Inflammatory macrophage treated with lipopolysaccharide for 4 hours (primary cell): ENCODE measurements at places on chromosomes 2 and 18.

GRCh38 chr2:64987001-64987955 is 1.9 kb upstream of the SLC1A4 start:
- no peak for DNase-seq

- no peak for DNase-seq
Observed at GRCh38 chr2:121588357-121588756, 57.7 kb downstream of the RNU4ATAC start.

DNA sequence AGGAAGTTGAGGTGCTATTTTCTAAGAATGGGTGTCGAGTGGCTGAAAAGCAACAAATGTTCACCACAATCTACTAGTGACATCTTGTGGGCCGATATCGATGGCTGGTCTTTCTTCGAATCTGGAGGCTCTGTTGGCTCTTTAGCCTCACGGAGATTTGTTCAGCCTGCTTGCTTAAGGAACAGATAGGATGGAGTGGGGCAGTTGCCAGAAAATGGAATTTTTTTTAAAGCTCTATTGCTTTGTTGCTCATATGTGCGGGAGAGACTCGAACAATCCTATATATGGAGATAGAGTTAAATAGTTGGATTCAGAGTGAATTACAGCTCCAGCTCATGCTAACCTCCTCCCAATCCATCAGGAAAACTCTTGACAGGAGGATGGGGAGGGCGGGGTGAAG is 70.9 kb upstream of the LYPD6B start:
- DNase-seq = no peak

GRCh38 chr2:45332567-45332966 is 278.5 kb downstream of the SRBD1 start:
- no peak for DNase-seq

DNA sequence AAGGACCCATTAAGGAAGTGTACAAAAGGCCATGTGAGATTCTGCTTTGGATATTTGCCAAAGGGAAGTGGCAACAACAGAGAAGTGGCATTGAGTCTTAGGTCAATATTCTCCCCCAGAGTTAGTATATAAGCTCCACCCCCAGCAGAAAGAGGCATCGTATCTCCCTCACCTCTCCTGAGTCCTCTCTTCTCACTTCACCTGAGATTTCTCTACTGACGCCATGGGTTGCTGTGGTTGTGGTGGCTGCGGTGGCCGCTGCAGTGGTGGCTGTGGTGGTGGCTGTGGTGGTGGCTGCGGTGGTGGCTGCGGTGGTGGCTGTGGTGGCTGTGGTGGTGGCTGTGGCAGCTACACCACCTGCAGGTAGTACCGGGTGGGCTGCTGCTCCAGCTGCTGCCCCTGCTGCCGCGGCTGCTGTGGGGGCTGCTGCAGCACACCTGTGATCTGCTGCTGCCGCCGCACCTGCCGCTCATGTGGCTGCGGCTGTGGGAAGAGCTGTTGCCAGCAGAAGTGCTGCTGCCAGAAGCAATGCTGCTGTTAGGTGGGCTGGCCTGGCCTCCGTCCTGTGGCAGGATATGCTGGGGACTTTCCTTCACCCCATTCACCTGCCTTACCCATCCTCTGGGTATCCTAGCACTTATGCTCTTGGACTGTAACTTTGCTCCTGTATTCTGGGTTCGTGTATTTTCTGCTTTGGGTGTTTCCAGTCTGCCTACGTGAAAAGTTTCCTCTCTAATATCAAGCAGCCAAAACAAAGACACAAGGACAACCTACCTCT is 5.9 kb downstream of the SCYGR3 start:
- DNase-seq = peak; percentile 90

DNA sequence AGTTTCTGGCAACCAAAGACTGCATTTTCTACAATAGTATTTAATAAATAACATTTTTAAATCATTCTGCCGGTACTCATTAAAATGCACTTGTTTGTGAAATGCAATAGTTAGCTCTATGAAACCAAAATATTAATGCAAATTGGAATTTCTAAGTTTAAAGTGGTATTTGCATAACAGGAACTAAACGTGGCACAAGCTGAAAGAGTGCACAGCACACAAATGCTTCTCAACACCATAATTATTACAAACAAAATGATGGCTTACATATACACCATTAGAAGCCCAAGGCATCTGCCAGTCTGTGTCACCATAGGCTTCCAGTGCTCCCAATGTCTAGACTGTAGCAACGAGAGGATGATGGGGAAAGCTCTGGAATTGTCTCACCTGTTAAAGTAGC is 280.5 kb downstream of the TCF4 start:
- DNase-seq = no peak

- DNase-seq = no peak
Observed at GRCh38 chr2:157257312-157258252, at the start of gene GALNT5. Gene GALNT5 (plus strand): TSS chr2:157257705. CDS start chr2:157258083, 378 bp downstream.

- no peak for DNase-seq
Observed at GRCh38 chr2:56534321-56534720, 350.5 kb downstream of the CCDC85A start.

GRCh38 chr18:27996801-27997272 is 180.1 kb downstream of the CDH2 start:
- DNase-seq = no peak

DNA sequence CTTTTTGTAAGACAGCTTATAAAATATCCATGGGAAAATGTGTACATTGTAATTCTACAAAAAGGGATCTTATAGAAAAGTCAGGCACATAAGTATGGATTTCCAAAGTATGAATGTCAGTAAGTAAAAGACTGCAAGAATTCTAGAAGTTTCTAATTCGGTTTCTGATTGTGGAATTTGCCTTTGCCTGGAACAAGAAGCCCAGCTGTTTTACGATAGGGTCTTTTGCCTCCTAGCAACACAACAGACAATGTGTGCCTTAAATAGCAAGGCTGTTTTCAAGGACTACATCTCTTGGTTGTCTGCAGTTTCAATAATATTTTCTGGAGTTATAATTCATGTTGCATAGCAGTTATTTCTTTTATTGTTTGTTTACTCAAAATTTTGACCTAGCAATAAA is 312.9 kb downstream of the MTX2 start:
- DNase-seq = no peak

DNA sequence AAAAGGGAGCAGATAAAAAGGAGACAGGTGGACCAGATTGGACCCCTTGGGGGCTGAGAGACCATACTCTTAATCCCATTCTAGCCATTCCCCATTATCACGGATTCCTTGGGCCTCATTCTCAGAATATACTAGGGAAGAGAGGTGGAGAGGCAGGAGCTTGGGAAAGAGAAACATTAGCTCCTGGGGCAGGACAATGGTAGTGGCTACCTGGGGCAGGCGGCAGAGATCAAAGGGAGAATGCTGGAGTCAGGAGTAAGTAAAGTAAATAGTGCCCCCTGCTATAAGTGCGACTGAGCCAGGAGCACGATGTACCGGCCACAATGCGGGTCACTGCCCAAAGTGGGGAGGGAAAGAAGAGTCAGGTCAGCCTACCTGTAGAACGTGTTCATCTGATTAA is 20.4 kb upstream of the IHH start:
- DNase-seq = no peak

- no peak for DNase-seq
Observed at GRCh38 chr18:46334868-46335281, 230.7 kb downstream of the HAUS1 start.

- DNase-seq = no peak
Observed at GRCh38 chr18:7568426-7568825, 1.3 kb downstream of the PTPRM start.

DNA sequence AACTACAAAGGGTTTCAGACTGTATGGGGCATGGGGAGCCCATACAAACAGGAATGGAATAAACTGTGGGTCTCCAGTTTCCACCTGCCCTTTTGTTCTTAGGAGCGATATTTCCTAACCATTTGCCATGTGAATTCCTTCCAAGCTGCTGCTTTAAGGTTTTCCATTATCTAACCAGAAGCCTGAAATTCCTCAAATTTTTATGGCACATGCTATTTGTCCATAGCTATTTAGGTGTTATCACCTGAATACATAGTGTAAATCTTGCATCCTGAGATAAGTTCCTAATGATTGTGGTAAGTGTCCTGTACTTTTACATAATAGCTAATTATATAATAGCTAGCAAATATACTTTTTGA is 17.4 kb upstream of the PAIP2B start:
- no peak for DNase-seq

- DNase-seq = peak; percentile 51
Observed at GRCh38 chr2:96197546-96198255, 10.9 kb downstream of the STARD7 start.

- no peak for DNase-seq
Observed at GRCh38 chr2:47503481-47504070, 100.6 kb downstream of the MSH2 start.

DNA sequence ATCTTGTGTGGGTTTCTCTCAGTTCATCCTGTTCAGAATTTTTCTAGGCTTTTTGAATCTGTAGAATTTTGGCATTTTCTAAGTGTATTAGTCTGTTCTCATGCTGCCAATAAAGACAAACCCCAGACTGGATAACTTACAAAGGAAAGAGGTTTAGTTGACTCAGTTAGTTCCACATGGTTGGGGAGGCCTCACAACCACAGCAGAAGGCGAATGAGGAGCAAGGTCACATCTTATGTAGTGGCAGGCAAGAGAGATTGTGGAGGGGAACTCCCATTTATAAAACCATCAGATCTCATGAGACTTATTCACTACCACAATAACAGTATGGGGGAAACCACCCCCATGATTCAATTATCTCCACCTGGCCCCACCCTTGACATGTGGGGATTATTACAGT is 199.2 kb downstream of the ST6GAL2 start:
- DNase-seq = no peak

GRCh38 chr2:169203952-169204351 is 134.6 kb downstream of the DHRS9 start:
- DNase-seq = no peak

DNA sequence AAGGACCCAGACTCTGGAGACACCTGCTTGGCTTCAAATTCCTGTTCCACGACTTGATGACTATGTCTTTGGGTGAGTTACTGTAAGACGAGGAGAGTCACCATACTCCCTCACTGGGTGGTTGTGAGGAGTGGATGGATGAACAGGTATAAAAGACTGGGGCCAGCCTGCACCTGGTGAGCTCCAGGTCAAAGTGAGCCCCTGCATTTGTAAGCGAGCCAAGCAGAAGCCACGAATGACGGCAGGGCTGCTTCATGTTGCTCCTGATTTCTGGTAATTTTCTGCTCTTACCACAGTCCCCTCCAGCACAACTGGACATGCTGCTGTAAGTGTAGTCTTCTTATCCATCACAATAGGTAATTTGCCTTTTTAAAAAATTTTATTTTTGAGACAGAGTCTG is 86.6 kb downstream of the POLR1A start:
- DNase-seq = no peak

GRCh38 chr2:222627764-222628163 is 28.1 kb downstream of the FARSB start:
- DNase-seq = no peak

DNA sequence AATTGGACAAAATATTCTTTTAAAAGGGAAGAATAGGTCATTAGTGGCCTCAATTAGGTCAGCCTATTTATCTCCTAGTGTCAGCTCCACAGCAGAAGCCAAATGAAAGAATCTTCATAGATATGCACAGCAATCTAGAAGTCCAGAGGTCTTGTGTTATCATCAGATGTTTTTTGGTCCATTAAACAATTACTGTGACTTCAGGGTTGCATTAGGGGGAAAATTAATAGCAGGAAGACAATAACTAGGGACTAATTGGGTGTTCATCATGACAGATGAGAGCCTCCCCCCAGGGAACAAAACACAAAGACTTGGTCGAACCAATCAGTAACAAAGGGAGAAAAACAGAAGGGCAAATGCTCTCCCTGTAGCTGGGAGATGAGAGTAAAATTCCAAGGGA is 264.7 kb downstream of the PTH2R start:
- no peak for DNase-seq
